Esophagus muscularis mucosa (tissue), 4 donors: ENCODE measurements at places on chromosomes 16 and 17. TPM values are rescaled to one million over a fixed set of nuclear protein-coding genes. Genes with fewer than 3 reads are reported as not detected.

The CCDC137 gene
- total RNA-seq, result 12.5 TPM

The ESRP2 gene
- total RNA-seq, result 0.46 TPM

The TBC1D26 gene
- total RNA-seq, result 0.23 TPM

The TP53TG3F gene
- not detected for total RNA-seq

The TAC4 gene
- not detected for total RNA-seq

The CCDC200 gene
- not detected for total RNA-seq

The AOC3 gene
- total RNA-seq, result 89.0 TPM

The SLC12A3 gene
- not detected for total RNA-seq

The SPATA22 gene
- total RNA-seq, result not detected

The CFAP97D1 gene
- total RNA-seq, result not detected

The TTYH2 gene
- 5.8 TPM for total RNA-seq

The NDEL1 gene
- 48.2 TPM for total RNA-seq

The KRTAP2-1 gene
- total RNA-seq, result not detected

The MARCHF10 gene
- total RNA-seq, result 0.42 TPM

The KRT12 gene
- total RNA-seq, result not detected

The FBXW10B gene
- total RNA-seq, result not detected

The CENPN gene
- total RNA-seq, result 5.8 TPM

The ATP2C2 gene
- total RNA-seq, result not detected

The KRT39 gene
- total RNA-seq, result not detected

The ATP5PD gene
- total RNA-seq, result 388 TPM

The TEKT5 gene
- total RNA-seq, result not detected

The CORO1A gene
- total RNA-seq, result 17.2 TPM

The KRTAP9-8 gene
- not detected for total RNA-seq

The VTN gene
- total RNA-seq, result 0.57 TPM

The CPHXL2 gene
- not detected for total RNA-seq

The EPN3 gene
- not detected for total RNA-seq

The PABPN1L gene
- total RNA-seq, result not detected

The DOC2B gene
- total RNA-seq, result 10.4 TPM

The KIF18B gene
- total RNA-seq, result not detected

The RGS11 gene
- total RNA-seq, result 18.2 TPM

The HS3ST3A1 gene
- total RNA-seq, result 10.4 TPM

The PRDM7 gene
- total RNA-seq, result not detected

The ARL5C gene
- total RNA-seq, result not detected

The ADAD2 gene
- total RNA-seq, result 0.42 TPM

The CTRB2 gene
- not detected for total RNA-seq

The MMP2 gene
- 211 TPM for total RNA-seq

The SPNS1 gene
- total RNA-seq, result 25.2 TPM

The DHRS7C gene
- not detected for total RNA-seq

The KRT24 gene
- 0.17 TPM for total RNA-seq

The TBC1D3G gene
- total RNA-seq, result not detected

The TPSG1 gene
- total RNA-seq, result 1.5 TPM

The CRYM gene
- total RNA-seq, result not detected

The TERB1 gene
- total RNA-seq, result not detected

The ZNF267 gene
- total RNA-seq, result 6.1 TPM

The KRT33B gene
- not detected for total RNA-seq

The CD68 gene
- 38.1 TPM for total RNA-seq

The MFAP4 gene
- 191 TPM for total RNA-seq

The RNF222 gene
- 0.42 TPM for total RNA-seq

The RRAD gene
- total RNA-seq, result 46.9 TPM

The FOXF1 gene
- 68.8 TPM for total RNA-seq

The TBC1D3B gene
- not detected for total RNA-seq
